Cerebellar nuclear complex (tissue), 1 donor: ENCODE measurements at places on chromosomes 1 and 21.

DNA sequence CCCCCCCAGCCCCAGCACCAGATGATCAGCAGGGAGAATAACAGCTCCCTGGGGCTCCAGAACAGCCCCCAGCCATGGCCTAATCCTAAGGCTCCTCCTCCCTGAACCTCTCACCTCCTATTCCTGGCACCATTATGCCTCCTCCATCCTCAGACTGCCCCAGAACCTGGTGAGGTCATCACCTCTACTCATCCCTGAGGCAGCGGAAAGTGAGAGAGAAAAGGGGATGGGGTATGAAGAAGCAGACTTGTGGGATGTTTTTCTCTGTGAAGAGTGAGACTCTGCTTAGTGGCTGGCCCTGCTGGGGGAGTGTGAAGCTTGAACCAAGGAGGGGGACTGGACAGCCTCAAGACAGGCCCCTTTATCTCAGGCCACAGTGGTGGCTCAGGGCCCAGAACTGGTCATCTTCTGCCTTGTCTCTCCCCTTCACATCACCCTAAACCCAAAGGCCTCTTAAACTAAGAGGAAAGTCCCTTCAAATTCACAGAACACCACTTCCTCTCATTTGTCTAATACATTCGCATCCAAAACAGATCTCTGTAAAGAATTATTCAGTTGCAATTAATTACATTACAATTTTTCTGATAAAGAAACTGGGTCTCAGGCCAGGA lies 2.2 kb upstream of the PPM1J start:
- no peak for DNase-seq

GRCh38 chr21:18041012-18041411 lies 203.6 kb upstream of the CHODL start:
- no peak for DNase-seq

DNA sequence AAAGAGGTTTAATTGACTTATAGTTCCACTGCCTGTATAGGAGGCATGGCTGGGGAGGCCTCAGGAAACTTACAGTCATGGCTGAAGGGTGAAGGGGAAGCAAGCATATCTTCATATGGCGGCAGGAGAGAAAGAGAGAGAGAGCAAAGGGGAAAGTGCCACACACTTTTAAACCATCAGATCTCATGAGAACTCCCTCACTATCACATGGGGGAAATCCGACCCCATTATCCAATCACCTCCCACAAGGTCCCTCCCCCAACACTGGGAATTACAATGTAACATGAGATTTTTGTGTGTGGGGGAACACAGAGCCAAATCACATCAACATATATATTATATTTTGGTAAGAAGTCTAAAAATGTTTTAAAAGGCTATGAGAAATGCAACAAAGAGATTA lies 27.2 kb downstream of the FABP3 start:
- DNase-seq = no peak

DNA sequence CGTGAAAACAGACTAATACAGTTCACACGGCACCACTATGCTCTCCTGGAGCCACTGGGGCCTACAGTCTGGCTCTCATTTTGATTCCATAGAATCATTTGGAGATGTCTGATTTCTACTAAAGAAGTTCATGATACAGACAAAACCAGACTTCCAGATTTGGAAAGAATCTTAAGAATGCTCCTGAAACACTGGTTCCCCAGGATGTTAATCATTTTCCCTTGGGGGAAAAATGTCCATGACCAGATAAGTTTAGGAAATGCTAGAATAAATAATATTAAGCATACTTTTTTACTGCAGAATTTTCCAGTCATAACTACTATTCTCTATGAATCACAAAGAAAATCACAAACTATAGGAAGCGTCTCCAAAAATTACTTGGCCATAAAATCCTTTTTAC lies 63.0 kb upstream of the RGS7 start:
- DNase-seq = no peak

GRCh38 chr1:156869455-156869854 lies 8.8 kb downstream of the NTRK1 start:
- no peak for DNase-seq

DNA sequence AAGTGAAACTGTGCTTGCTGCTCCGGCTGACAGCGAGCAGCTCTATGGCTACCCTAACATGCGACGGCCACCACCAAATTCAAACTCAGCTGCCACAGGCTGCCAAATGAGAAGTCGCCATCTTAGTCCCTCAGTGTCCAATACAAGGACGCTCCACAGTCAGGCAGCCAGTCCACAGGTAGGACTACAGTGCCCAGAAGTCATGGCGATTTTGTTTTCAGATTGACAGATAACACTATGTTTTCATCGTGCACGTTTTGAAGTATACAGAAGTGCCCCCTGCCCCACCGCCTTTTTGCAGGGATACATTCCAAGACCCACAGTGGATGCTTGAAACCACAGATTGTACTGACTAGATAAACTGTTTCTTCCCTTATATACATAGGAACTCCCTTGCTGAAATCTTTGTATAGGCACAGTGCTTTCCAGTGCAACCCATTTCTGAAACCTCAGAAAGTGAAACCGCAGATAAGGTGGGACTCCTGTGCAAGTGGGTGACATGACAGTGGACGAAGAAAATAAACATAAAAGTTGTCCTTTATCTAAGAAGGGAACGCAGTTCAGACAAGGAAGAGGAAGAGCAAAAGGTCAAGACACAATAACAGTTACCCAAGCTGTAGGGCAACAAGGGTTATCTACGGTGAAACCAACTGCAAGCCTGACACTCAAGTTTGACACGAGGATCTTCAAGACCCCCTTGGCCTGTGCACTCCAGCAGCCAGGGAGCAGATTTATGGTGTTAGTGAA lies 52.2 kb downstream of the STX6 start:
- DNase-seq = no peak

GRCh38 chr1:230577537-230577936 lies 64.7 kb upstream of the COG2 start:
- DNase-seq = no peak

GRCh38 chr1:11541236-11541635 lies 62.3 kb downstream of the DISP3 start:
- DNase-seq = no peak

DNA sequence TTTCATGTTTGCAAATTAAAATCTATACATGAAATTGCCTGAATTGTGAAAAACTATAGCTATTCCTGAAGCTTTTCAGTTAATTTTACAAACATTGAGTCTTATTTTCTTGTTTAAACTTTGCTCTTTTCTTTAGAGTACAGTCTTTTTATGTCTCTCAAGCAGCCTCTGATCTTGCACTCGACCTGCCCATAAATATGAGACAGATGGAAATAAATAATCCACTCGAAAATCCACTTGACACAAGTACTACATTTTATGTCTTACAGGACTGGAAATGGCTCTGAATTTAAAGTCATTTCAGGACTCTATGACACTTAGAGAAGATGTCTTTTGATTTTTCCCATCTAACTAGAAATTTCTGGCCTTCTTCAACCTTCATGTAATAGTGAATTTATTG lies 283.8 kb downstream of the USP25 start:
- DNase-seq = no peak

DNA sequence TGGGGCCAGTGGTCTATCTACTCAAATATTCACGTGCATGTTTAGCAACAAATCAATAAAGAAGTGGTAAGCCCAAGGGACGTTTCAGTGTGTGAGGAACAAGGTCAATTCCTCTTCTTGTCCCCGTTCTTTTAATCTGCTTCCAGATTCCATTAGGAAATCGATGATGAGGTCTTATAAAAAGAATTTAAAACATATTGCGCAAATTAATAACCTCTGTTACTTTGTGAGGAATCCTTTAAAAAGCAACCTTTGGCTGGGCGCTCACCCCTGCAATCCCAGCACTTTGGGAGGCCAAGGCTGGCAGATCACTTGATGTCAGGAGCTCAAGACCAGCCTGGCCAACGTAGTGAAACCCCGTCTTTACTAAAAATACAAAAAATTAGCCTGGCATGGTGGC lies 113.0 kb upstream of the TMPRSS2 start:
- DNase-seq = no peak

DNA sequence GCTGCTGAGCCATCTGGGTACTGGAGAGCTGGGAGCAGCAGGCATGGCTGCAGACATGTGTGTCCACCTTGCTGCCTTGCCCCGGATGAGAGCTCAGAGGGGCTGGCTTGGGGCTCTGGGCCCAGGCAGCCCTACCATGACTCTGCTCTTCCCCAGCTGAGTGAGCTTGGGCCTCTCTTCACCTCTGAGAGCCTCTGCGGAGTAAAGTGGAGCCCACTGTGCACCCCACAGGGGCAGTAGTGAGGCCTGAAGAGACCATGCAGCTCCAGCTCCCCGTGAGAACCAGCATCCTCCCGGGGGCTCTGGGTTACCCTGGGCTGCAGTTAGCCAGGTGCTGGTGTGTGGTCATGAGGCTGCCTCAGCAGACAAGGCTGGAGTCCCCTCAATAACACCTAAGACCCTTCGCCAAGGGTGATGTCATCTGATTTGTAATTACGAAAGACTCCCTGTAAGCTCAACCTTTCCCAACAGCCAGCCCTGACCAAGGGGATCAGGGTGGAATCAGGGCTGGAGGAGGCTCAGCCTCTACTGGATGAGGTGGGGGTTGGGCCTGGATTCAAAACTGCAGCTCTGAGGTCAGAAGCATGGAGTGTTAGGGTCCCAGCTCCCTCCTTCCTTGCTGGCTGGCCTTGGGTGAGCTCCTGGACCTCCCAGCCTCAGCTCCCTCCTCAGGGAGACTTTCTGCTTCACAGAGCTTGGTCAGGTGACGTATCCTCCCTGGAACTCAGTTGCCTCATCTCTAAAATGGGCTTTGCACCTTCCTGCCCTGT lies 308.0 kb downstream of the MATN1 start:
- no peak for DNase-seq

- DNase-seq = no peak
Measured at GRCh38 chr1:247335882-247336281, 4.2 kb upstream of the ZNF496 start.

- no peak for DNase-seq
Measured at GRCh38 chr1:104991702-104992101, 1242.0 kb downstream of the AMY1C start.

DNA sequence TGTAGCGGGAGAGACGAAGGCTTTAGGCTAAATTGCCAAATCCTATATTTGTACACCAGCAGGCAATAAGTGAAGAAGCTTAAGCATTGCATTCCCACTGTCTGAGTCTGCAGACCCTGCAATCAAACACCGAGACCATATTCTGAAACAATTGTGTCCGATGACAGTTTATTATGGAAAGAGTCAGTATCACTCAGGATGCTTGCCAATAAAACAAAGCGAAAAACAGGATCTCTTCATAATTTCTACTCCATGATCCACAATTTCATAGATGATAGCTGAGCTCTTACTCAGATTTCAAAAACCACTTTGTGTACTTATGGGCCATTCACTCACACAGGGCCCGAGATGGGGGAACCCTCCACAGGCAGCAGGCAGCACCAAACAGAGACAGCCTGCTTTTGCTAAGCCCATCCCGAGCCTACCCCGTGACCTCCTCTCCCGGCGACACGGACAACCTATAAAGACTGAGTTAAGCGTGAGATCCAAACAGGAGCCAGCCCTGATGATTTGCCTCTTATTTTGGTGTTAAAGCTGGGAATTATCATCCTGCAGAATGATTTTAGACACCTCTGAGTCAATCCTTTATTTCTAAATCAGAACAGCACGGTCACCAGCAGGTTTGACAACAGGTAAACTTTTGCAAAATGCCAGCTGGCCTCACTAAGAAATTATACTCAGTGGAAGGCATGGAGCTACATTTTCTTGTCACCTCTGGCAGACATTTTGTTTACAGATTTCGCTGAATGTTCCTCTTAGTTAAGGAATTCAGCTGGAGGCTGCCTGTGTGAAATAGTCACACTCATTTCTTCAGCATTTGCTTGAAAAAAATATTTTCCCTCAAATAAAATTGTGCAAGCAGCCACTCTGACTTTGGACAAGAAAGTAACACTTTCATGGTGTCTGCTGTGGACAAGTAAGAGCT lies 212.4 kb downstream of the GPATCH2 start:
- no peak for DNase-seq

DNA sequence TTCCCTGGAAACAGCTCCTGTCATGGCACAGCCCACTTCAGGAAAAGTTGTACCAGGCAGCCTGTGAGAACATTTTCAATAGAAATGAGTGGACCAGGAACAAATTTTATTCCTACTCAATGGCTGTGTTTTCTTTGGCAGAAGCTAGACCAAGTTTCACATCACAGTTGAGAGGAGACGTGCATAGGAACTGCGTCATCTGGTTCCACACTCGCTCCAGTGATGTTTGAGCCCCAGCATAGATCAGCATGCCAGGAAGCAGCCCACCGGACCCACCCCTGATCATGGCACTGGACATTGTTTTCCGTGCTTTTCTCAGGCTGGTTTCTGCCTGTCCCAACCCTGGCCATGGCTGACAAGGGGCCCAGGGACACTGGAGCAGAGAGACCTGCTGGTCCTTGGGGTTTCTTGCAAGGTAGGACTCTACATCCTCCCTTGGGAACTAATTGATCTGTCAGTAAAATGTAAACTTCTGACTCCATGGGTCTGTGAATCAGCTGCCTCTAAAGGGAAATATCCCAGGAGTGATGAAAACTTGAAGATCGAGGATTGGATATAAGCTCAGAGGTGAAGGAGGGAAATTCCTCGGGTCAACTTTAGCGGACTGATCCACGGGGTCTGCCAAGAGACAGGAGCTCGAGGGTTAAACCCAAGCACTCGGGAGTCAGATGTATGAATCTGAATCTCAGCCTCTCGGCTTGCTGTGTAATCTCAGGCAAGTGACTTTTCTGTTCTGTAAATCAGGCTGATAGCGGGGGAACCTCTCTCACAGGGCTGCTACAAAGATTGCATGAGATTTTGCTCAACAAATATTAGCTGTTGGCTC lies 35.7 kb downstream of the NEK2 start:
- DNase-seq = no peak

- DNase-seq = peak; percentile 82
Measured at GRCh38 chr1:232059726-232060374, 433.3 kb downstream of the DISC1 start.
